Activated CD8-positive, alpha-beta memory T cell treated with anti-CD3 and anti-CD28 coated beads for 24 hours (primary cell): ENCODE measurements at places on chromosomes 1 and 21.

- peak; percentile 78 for DNase-seq
These were observed 2.3 kb downstream of the FGR start for GRCh38 chr1:27632387-27633297.

DNA sequence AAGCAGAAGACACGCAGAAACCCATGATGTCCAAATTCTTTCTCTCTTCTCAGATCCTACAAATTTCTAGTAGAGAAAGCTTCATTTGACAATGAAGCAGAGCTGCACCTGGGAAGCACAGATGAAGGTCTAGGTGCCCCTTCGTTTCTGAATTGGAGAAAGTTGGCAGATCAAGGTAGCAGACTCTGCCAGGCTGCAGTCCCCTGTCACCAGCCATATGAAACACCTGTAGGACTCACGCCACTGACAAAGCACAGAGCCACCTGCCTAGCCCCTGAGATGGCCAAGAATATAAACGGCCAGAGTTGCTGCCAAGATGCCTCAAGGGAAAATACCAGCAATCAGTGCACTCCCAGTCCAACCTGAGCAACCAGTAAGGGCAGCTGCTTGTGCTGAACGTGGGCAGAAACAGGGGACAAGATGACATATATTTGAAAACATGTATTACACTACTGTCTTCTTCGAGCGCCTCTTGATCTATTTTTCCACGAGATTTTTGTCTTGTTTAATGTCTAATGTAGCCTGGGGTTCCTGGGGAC, 20.6 kb upstream of the PLEKHA6 start:
- no peak for DNase-seq

- DNase-seq, result no peak
These were observed 24.9 kb upstream of the C1QA start for GRCh38 chr1:22611530-22611947.

GRCh38 chr1:116433275-116434257, 60.5 kb downstream of the ATP1A1 start:
- DNase-seq, result no peak

GRCh38 chr1:14519976-14520375, 78.5 kb upstream of the KAZN start:
- no peak for DNase-seq

- DNase-seq, result no peak
These were observed 61.7 kb downstream of the KCNN3 start for GRCh38 chr1:154808261-154808908.

DNA sequence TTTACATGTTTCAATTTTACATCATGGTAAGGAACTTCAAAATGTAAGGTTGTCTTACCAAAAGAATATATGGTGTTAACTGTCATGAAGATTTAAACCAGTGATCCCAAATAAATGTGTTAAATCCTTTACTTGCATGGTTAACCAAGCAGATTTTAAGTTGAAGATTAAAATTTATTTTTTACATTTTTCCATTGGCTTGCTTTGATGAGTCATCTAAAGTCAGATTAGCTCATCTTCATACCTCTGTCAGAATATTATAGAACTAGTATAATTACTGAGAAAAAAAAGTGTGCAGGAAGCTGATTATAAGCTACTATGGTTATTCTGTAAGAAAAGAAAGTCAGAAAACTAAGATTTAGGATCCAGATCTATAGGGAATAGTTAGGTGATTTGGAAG, 95.3 kb upstream of the DPH5 start:
- DNase-seq, result no peak

- no peak for DNase-seq
These were observed 123.0 kb downstream of the NAV1 start for GRCh38 chr1:201661823-201662359.

DNA sequence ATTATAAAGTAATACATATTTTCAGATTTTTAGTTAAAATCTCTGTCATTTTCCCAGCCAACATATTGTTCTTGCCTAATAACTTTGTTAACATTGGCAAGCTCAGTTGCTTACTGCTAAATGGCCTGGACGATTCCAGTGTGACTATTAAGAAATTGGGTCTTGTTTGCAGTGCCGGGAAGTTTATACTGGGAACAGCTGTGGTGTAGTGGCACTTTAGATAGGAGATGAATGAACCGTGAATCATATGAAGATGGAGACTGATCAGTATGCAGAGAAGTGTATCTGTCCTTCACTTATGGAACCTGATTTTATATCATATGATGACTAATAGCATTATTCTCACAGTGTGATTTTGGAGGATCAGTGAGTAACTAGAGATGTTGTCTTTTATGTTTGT, 3.3 kb downstream of the CHRM3 start:
- DNase-seq, result no peak

DNA sequence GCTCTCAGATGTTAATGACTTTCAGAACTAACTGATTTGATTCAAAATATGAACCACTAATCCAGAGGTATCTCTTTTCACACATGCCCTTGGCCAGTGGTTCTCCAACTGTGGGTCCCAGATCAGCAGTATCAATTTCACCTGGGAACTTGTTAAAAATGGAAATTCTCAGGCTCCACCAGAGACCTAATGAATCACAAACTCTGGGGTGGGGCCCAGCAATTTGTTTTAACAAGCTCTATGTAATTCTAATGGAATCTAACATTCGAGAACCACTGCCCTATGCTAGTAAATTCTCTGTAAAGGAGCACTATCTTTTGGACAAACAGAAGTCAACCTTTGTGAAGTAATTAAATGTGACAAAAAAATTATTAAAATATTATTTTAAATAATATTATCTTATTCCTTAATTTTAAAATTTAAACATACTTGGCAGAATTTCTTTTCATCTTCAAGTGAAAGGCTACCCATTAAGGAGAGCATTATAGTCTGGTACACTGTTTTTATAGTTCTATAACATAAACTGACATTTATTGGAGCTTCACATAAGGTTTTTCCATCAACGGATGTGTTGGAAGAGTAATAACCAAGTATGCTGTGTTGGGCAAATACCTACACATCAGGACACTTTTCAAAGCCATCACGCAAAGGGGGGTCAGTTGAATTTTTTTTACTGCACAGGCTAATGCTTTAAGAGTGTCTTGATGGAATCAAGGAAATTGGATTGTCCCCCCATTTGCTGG, 130.4 kb downstream of the LHX4 start:
- DNase-seq, result no peak

DNA sequence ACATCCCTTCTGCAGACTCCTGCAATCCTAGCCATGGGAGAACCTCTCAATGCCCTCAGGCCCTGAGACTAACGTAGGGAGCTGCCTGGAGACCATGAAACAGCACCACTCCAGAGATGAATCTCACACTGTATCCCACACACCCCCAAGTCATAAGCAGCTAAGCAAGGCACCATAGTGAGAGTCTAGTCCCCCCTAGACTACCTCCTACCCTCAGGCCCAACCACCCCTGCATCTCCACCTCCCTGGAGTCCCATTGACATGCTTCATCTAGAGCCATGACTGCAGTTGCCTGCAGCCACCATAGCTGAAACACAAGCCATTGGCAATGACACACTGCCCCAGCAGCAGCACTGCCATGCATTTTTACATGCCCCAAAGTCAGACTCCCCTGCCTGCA, 17.4 kb downstream of the SPRR2G start:
- no peak for DNase-seq

GRCh38 chr1:155094622-155094948, 15.9 kb downstream of the EFNA3 start:
- no peak for DNase-seq

- DNase-seq, result no peak
These were observed 41.7 kb upstream of the ZNF326 start for GRCh38 chr1:89953131-89953626.

DNA sequence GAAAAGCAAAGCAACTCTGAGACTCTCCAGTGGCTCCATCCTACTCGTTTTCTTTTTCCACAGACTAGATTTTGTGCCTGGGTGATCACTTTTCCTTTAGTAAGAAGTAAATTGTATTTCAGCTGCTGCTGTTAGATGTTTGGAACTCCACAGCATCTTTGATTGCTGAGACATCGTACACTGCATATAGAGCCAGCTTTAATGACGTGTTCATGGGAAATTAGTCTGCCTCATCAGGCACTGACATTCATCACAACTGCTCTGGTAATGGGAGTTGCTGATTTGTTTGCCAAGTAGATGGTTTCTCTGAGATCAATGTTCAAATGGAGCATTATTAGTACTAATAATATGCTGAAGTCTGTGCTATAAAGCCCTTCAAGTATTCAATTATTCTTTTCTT, 573.8 kb upstream of the NR5A2 start:
- no peak for DNase-seq

- DNase-seq, result no peak
These were observed 39.7 kb upstream of the SLC2A1 start for GRCh38 chr1:42998386-42998785.

- no peak for DNase-seq
These were observed 180.9 kb downstream of the PRDM16 start for GRCh38 chr1:3249631-3250501.

DNA sequence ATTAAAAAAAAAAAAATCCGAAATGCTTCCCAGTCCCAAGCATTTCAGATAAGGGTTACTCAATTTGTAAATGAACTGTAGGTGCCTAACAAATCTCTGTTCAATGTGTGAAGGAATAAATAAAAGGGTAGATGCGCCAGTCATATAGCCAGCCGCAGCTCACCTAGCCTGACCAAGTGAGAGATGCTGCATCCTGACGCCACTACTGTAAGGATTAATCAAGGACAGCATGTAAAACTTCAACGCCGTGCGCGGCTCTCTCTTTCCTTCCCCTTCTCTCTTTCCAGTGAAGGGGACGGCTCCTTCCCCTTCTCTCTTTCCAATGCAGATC, 441 bp downstream of the PPT1 start:
- DNase-seq, result no peak

- peak; percentile 70 for DNase-seq
These were observed 129.2 kb downstream of the RGS21 start for GRCh38 chr1:192445839-192446489.

GRCh38 chr1:33258788-33259274, 2.5 kb downstream of the ZNF362 start:
- DNase-seq, result no peak

GRCh38 chr1:36464605-36465393, 615 bp upstream of the MRPS15 start:
- DNase-seq, result no peak

DNA sequence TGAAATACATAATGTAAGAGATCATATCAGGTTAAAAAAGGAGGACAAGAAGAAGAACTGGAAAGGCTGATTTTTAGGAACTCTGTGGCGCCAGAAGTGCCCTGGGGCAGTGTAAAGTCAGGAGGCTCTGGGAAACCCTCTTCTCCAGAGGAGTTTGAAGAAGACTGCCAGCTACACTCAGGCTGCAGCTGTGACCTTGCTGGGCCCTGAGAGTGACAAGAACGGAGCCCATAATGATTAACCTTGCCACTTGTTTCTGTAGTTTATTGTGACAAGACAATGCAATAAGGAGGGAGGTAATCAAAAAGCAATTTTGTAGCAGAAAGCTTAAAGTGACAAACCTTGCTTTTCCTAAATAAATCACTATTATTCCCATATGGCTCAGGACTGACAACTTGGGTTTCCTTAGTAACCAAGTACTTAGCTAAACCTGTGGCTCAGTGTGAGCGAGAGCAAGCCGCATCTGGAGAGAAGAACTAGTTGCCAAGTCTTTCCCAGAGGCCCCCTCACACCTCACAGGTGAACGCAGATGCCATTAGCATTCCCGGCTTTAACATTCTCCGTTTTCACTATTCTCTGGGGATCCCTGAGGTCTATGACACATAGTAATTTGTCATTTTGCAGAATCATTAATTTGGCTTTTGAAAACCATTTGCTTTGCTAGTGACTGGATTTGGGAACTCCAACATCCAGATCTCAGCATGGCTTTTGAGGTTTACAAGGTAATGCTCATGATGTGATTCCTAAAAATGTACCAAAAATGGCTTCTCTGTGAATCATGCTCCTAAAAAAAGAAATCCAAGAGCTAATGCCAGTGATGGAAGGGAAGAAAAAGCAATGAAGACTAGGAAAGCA, 115.9 kb downstream of the OMA1 start:
- no peak for DNase-seq

DNA sequence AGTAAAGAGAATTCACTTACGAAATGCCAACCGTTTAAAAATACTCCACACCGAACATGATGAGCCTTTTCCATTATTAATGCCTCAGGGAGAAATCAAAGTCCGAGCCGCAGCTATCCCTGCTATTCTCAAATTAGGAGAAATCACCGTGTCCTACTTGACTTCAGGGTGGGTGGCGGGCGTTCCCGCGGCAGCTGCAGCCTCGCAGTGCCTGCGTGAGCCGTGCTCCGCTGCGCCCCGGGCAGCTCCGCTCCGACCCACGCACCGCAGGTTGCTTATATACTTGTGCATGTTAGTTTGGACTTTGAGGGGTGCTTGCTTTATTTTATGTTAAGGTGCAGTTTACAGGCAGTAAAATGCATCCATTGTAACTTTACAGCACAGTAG, 35.6 kb upstream of the PCBP3 start:
- DNase-seq, result peak; percentile 38

DNA sequence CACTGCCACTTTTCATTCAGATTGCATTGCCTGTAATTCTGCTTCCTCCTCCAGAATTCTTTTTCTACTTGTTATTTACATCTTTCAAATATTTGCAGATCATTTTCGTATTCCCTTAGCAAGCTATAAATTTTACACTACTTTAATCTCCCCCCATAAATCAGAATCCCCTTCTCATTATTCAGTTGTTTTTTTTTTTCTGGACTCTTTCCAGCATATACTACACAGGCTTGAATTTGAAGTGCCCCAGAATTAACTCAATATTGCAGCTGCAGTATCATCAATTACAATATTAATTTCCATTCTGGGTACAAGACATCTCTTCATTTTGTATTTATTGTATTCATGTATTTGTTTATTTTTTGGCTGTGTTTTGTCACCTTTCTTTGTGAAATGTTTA, 1494.3 kb downstream of the AMY1C start:
- DNase-seq, result no peak

GRCh38 chr1:110235181-110235833, 25.2 kb downstream of the KCNC4 start:
- DNase-seq, result no peak

DNA sequence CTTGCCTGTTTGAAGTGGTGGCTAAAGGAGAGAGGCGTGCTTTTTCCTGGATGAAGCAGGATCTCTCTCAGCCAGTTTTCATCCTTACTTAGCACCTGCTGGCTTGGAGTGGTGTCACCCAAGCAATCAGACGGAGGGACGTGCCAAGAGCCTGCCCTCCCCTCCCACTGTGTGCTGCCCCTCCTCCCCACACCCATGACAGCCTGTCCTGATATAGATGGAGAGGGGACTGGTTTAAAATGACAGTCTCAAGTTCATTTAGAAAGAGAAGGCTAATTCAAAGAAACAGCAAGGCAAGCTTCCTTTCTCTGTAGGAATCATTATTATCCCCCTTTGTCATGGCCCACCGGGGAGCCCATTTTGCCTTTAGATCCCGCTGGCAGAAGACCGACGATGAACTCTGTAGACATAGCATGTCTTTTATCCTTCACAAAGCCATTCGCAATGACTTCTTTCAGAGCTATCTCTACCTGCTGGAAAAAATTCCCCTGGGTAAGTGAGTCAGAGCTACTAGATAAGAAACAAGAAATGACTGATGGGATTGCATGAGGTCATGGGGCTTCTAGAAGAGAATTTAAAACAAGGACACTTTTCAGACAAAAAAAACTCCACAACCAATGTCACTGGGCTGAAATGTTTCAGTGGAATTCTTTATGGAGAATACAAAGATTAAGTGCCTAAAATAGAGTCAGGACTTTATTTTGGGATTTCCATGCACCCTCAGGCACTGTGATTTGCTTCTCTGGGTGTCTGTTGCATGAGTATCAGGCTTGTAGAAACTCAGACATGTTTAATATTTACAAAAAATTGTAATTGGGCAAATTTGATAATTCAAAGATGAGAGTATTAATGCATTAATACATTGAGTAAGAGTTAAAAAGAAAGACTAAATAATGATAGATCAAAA, at the start of gene NTMT2:
TSS of gene NTMT2 (plus strand) at position 190 of the 907 bp plus-strand sequence. CDS start at position 339, 149 bp downstream.
- no peak for DNase-seq
